ENCODE measurements at places on chromosomes 1 and 21.
A peak's percentile ranks its signal among the peaks of the same experiment; 100 is the strongest.

DNA sequence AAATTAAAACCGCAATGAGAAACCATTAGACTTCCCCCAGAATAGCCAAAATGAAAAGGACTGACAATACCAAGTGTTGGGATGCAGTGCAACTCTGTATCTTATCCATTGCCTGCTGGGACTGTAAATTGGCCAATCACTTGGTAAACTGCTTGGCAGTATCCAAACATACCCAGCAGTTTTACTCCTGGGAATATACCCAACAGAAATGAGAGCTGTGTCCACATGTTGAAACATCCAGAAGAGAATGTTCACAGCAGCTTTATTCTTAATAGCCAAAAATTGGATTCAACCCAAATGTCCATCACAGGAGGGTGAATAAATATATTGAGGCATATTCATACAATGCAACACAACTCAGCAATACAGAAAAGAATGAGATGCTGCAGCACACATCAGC lies 13.7 kb upstream of the FAM20B start:
- no peak for DNase-seq

DNA sequence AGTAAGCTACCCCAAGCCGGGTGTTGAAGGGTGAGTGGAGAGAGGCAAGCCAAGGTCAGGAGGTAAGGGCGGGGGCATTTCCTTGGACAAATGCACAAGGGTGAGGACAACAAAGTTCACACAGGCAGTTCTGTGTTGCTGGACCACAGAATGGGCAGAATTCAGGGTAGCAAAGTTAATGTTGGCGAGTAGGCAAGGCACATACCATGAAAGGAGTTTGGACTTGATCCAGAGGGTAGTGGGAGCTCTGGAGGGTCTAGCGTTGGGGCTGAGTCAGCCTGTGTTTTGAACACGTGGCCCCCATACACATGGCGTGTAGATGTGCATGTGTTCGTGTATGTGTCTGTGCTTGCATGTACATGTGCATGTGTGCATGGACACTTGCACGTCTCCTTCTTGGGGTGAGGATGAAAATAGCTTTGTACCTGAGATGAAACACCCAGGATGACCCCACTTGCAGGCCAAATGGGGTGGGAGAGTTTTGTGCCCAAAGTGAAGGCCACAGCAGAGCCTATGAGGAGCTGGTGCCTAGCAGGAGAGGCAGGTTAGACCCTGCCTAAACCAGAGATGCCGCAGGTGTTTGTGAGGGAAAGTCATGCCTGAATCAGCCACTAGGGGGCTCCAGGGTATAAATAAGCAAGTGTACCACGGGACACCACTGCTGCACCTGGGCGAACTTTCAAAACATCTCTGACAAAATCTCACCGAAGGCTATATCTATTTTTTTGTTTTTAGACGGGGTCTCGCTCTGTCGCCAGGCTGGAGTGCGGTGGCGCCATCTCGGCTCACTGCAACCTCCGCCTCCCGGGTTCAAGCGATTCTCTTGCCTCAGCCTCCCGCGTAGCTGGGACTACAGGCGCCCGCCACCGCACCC lies 21.8 kb downstream of the SLC27A3 start:
- DNase-seq, result peak; percentile 86

DNA sequence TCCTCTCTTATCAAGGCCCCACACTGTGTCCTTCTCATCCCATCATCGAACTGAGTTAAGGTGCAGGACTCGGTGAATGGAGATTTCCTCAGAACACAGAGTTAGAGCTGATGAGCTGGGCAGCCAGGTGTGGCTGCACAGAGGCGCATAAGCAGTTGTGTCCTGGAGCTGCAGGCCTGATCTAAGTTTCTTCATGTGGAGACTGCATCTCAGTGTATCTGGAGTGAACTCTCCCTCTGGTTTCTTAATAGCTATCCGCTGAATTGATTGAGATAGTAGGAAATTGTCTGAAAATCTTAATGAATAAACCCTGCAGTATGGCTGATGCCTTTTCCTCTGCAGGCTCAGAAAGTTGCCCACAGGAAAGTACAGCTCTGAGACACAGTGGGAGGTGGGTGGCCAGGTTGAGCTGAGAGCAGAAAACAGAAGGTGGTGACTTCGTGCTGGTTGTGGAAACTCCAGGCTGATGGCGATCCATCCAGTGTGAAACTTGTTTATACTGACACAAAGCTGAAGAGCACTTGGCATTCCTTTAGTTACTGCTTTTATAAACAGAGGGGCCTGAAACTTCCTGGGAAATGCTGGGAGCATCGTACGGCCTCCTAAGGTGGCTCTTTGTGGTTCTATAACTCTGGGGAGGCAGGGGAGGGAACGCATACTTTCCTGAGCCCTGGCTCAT lies 67.4 kb upstream of the F3 start:
- no peak for DNase-seq

- no peak for DNase-seq
Measured at GRCh38 chr1:66893712-66894111, 30.9 kb downstream of the DNAI4 start.

DNA sequence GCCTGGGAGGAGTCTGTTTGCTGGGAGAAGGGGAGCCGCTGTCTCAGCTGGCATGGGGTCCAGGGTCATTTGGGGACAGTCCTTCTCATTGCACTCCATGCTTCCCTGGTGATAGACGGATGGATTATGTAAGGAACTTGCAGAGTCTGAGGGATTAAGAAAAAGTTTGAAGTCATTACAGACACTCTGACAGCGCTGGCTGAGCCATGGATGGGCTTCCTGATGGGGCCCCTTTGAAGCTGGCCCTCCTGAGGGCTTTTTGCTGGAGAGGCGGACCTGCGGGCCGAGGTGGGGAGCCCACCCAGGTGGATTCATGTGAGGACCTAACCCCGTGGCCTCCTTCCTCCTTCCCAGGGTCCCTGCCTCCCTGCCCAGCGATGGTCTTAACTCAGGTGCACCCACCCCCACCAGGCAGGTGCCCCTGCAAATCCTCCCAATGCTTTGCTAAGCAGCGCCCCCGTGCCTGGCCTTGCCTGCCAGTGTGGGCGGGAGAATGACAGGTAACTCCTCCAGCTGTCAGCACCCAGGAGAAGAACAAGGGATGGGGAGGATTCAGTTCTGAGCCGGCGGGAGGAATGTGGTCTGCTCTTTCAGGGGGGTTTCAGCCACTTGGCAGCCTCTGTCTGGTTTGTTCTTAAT lies 24.2 kb upstream of the C1orf174 start:
- no peak for DNase-seq

GRCh38 chr1:177983482-177984135 lies 13.8 kb upstream of the SEC16B start:
- DNase-seq, result no peak

- peak; percentile 10 for DNase-seq
Measured at GRCh38 chr1:219990782-219991510, 55.4 kb downstream of the EPRS1 start.

DNA sequence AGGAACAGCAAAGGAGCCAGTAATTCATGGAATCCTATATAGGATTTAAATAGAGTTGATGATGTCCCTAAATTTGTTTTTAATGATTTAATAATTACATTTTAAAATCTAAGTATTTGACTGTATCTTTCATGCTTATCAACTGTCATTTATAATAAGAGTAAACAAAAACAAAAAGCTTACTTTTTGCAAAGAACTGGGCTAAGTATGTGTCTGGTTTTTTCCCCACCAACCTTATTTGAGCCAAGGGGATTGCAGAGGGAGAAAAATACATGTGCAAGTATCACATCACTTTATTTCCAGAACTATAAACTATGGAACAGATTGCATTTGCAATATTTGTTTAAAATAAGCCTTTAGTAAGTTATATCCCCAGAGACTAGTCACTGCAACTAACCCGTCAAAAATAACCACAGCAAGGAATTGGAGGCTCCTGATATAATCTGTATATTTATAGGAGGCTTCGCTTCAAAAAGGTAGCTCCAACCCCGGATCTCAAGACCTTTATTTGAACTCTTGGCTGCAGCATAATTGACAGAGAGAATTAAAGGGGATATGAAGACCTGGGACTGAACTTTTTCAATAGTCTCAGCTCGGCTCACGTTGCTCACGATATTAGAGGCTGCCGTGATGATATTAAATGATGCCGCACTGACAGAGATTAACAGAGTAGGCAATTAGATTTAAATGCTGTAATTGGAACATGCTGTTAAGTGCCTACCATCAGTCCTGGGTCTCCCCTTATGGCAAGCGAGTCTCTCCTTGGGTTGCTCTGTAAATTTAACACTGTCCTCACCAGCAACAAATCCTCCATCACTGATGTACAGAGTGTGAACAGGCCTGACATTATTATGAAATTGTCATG lies 329.1 kb upstream of the NFIA start:
- DNase-seq, result no peak

DNA sequence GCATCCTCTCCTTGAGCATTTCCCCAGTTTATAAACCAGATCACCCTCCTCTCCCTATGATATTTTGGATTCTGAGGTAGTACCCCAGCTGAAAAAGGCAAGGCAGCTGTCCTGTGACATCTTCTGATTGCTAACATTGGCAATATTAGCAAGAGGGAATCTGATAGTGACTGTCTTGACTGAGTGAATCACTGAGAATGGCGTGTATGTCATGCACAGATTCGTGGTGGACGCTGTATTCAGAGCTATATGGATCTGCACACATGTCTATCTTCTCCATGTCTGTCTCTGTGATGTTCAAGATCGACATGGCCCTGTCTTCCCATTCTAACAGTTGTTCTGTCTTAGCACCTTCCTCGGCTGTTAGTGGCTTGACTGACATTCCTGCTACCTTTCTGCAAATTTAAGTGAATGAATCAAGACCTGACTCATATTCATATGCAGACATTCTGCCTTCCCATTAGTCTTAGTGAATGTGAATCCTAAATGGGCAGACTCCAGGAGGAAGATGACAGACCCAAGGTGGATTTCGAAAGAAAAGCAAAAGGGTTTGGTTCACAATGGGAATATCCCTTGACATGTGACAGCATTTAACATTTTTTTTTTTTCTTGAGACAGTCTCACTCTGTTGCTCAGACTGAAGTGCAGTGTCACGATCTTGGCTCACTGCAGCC lies 97.7 kb downstream of the PGBD5 start:
- DNase-seq, result no peak
